Suprapubic skin (tissue), 4 donors: ENCODE measurements at places on chromosomes 3 and 15. TPM values are rescaled to one million over a fixed set of nuclear protein-coding genes. Genes with fewer than 3 reads are reported as not detected.
A peak's percentile ranks its signal among the peaks of the same experiment; 100 is the strongest.

CLDN18 gene
- not detected for total RNA-seq

SV2B gene
- 0.76 TPM for total RNA-seq

SAMMSON gene
- not detected for total RNA-seq

ECE2 gene
- total RNA-seq = not detected

RARB gene
- 1.3 TPM for total RNA-seq

GRCh38 chr15:45594835-45595530 is 7.8 kb downstream of the BLOC1S6 start:
- no peak for DNase-seq

DNA sequence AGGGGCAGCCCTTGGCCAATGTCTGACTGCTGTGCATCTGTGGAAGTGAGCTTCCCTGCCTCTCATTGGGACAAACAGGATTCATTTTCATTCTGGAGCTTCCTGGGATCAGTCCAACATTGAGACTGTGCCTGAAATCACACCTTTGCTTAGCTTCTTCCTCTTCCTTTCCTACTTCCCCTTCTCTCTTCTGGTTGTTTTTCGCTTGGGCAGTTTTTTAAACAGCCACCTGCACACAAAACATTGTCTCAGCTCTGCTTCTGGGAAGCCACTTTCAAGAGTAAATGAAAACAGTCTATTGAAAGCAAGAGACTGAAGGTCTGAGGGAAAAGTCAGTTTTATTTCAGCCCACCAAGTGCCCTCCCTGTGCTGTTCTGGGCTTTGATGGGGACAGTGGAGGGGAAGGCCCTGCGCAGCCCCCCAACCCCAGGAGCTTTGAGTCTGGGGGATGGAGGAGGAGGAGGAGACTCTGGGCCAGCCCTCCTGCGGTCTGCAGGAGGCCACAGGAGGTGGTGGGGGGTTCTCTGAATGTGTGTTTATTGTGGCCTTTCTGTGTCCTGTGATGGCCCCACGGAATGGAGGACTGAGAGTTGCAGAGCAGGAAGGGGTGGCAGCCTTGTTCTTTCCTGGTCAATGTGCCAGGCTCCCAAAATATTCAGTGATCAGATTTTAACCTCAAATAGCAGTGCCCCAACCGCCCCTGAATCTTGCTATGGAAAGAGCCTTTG is 7.8 kb upstream of the ISLR2 start:
- no peak for DNase-seq

- DNase-seq = no peak
These were observed 407.6 kb downstream of the ZIC1 start for GRCh38 chr3:147816752-147817151.

DNA sequence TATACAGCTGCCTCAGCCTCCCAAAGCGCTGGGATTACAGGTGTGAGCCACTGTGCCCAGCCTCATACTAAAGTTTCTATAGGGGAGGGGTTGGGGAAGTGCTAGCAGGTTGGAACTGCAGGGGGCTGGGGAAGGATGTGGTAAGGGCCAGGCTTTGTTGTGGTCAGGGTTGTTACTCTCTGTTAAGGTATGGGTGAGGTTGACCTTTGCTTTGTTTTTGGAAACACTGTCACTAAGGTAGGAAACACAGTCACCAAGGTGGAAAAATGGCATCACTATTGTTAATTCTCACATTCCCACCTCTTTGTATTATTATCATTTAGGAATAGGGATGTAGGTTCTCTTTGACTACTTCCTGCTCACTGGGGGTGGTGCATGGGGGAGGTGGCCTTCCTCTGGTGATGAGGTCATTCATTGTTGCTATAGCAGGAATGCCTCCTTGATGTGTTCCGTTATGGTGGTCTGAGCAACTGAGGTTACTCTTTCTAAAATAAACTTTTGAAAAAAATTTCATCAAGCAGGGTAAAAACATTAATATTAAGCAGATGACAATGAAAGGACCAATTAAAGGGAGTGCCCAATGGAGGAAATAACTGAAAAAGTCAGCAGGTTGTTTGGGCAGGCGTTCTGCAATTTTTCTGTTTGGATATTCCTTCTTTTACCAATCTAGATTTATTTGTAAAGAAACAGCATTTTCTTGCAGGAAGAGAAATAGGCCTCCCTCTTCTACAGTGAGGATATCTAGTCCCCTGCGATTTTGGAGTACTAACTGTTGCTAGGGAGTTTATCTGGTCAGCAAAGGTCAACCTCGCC is 150.5 kb downstream of the WDR76 start:
- no peak for DNase-seq

- no peak for DNase-seq
These were observed 210.4 kb upstream of the NDN start for GRCh38 chr15:23897531-23897930.

DNA sequence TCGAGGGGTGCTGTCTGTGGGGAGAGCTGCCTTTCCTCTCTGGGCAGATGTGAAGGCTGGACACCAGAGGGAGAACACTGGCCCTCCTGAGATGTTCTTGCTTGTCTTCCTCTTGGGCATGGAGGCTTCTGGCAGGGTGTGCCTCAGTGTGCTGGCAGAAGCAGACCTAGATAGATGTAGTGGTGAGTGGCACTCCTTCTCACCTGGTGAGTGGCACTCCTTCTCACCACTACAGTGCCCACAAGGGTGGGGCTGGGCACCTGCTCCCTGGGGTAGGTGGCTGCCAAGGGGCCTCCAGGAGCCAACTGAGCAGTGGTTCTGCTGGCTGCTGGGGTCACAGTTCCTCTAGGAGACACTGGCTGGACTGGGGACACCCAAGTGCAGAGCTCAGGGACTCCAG is 18.7 kb downstream of the ACVR2B start:
- DNase-seq = no peak

- no peak for DNase-seq
These were observed 24.1 kb downstream of the POPDC2 start for GRCh38 chr3:119636249-119636648.

GRCh38 chr3:33881156-33882064 is 83.0 kb downstream of the PDCD6IP start:
- DNase-seq = no peak

GRCh38 chr3:187871848-187872247 is 126.6 kb upstream of the BCL6 start:
- DNase-seq = no peak

- DNase-seq = no peak
These were observed 21.5 kb downstream of the DOCK3 start for GRCh38 chr3:50696276-50696675.

DNA sequence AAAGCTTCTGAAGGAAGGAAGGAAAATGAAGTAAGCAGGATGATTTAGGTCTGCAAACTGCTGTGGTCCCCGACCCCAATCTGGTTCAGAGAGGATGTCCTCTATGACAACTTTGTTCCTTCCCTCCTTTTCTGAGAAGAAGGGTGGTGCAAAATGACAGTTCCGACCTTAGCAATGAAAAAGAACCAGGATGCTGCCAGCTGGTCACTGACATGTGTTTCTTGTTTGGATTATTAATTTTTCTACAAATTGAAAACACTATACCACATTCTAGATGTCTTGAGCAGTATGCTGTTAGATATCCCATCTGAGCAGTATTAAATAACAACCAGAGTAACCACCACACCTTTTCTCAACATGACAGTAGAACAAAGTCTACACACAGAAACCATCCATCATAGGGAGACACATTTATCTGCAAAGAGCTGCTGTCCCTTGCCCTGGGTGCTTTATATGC is 27.5 kb downstream of the CDCP1 start:
- DNase-seq = no peak

GRCh38 chr3:119562307-119562961 is 3.0 kb upstream of the CD80 start:
- no peak for DNase-seq

- DNase-seq = no peak
These were observed 777 bp upstream of the SLC51A start for GRCh38 chr3:196215493-196216020.

- no peak for DNase-seq
These were observed 51.9 kb upstream of the RPL32 start for GRCh38 chr3:12893247-12893646.

DNA sequence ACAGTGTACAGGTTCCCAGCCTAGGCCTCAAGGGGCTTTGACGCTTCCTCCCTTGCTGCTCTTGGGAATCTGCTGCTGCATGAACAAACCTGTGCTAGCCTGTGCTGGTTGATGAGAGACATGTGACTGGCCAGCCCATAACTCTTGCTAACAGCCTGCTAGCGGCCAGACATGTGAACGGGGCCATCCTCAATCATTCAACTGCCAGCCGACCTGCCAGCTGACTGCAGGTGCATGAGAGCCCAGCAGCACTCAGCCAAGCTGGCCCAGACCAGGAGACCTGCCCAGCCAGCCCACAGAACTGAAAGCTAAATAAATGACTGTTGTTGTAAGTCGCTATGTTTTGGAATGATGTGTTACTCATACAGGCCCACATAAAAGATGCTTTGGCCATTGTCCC is 82.4 kb upstream of the DLG1 start:
- peak; percentile 20 for DNase-seq

DNA sequence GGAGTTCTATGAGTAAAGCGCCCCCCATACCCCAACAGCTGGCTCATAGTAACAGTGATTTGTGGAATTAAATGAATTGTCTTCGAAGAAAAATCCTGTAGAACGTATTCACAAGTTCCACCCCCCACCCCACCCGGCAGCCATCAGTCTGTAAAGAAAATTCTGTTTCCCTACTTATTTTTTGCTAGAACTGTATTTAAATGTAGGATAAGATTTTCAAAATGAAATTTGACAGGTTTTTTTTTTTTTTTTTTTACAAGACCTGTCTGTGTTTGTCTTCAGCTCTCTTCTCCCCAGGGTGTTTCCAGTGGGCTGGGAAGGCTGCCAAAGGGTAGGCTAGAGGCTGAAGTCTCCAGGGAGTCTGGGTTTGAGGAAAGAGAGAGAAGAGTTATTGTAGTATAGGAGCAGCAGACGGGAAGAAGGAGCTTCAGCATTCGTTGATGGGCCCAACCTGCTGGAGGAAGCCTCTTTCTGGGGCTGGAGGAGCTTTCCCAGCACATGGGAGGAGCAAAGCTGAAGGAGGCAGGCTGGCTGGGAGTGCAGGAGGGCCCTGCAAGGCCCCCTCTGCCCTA is 130.6 kb upstream of the SEMA6D start:
- no peak for DNase-seq
